ENCODE measurements at places on chromosomes 7 and 10. TPM values are rescaled to one million over a fixed set of nuclear protein-coding genes. Genes with fewer than 3 reads are reported as not detected.

GRCh38 chr7:77558284-77558967, 21.3 kb downstream of the PTPN12 start:
- no peak for DNase-seq

DNA sequence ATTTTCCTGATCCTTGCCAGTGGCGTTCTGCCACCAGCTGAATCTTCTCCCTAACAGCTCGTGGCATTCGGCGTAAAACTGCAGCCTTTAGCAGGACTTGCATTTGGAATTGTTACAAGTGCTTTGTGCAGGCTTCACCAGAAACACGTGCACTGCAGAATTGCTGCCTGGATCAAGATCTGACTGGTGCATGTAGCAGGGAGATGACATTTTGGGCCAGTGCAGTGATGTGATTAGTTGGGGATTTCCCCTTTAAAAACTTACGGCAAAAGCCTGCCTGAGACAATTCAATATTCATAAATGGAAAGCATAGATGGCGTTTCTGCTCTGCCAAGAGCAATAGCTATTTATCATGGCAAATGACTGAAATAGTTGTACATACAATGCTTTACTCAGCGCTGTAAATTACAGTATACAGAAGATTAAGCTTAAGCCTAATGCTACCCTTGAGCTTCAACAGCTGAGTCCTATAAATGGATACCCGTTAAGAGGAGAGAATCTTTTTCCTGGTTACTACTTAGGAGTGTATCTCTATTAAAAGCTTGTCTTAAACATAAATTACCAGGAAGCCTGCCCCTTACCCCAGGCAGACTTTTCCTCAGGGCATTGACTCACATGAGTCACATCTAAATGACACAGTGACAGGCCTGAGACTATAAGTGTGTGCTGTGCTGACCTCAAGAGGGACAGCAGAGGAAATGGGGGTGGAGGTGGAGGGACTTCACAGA, 106.3 kb downstream of the ATXN7L1 start:
- peak; percentile 23 for DNase-seq

DNA sequence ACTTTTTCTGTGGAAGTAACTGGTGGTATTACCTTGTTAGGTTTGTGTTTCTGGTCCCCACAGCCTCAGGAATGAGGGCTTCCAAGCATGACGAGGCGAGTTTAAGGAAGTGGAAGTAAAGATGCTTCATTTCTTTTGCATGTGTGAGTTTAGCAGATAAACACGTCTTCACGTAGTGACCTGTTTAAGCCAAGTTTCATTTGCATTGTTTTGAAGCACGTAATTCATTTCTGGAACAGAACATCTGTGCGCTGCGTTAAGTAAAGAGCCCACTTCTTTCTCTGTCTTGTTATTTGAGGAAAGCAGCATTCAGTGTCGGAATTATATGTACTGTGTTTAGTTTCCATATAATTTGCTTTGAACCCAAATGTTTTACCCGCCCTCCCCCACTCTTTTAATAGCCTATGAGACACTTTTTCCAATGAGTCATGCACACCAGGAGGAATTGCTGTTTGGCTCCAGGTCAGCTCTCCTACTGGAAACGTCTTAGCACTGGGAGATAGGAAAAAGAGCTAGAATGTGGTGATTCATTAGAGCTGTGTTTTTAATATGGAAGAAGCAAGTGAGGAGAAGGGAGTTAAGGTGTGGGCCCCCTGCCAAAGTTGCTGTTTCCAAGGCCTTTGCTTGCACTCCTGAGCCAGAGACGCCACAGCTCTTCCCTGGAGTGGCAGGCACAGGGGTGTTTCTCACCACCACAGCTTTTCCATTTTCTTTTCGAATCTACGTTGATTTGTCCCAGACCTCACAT, 36.7 kb downstream of the BTBD16 start:
- peak; percentile 87 for DNase-seq

GRCh38 chr7:4014346-4015050, 667.6 kb upstream of the FOXK1 start:
- DNase-seq, result no peak

DNA sequence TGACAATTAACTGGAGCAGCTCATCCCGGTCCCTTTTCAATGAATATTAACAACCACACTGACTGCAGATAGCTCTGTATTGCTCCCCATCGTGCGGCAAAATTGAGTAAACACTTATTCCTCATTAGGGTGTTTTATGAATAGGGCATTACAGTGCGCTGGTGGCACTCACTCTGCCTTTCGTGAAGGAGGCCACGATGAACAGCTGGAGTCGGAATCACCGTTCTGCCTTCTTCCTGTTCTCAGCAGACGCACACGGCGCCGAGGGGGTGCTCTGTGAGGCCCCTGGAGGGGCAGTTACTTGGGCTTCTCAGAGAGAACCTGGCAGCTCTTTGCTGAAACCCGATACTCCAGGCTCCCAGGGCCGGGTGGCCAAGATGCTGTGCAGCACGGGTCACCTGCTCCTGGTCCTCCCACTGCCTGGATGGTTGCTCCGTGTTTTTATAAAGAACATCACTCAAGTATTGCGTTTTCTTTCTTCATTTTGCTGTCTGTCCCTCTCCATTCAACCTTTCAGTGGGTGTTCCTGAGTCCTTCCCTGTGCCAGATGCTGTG, 241.9 kb downstream of the GLRX3 start:
- DNase-seq, result no peak

The DLX6 gene
- polyA plus RNA-seq, result not detected

GRCh38 chr7:18123508-18124239, 96.0 kb upstream of the PRPS1L1 start:
- DNase-seq, result no peak

GRCh38 chr10:335151-335800, 200.0 kb downstream of the ZMYND11 start:
- DNase-seq, result no peak

The PCGF5 gene
- polyA plus RNA-seq, result 15.6 TPM

GRCh38 chr10:60778971-60779796, 906 bp downstream of the CDK1 start:
- DNase-seq, result no peak

DNA sequence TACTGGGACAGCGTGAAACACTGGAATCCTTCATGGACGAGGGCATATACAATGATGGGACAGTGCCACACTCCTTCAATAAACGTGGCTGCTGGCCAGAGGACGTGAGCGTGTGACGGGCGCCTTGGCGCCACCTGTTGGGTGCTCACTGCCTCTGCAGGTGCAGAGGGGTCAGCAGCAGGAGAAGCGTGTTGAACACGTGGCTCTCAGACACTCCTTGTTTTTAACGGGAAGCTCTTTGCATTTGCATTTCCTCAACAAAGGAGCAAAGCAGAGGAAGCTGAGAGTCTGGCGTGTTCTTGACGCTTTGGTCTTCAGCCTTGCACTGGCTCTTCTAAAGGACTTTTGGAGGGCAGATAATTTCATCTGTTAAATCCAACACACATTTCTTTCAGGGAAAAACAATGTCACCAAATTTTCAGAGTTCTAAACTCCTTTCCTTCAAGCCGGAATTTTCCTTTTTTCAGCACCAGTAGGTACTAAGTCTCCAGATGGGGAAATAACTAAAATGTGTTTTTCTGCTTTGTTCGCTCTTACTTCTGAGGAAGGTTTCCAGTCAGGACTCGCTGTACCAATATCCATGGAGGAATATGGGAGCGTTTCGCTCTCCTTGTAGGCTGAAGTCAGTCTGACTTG, 2.9 kb upstream of the GET4 start:
- peak; percentile 80 for DNase-seq

DNA sequence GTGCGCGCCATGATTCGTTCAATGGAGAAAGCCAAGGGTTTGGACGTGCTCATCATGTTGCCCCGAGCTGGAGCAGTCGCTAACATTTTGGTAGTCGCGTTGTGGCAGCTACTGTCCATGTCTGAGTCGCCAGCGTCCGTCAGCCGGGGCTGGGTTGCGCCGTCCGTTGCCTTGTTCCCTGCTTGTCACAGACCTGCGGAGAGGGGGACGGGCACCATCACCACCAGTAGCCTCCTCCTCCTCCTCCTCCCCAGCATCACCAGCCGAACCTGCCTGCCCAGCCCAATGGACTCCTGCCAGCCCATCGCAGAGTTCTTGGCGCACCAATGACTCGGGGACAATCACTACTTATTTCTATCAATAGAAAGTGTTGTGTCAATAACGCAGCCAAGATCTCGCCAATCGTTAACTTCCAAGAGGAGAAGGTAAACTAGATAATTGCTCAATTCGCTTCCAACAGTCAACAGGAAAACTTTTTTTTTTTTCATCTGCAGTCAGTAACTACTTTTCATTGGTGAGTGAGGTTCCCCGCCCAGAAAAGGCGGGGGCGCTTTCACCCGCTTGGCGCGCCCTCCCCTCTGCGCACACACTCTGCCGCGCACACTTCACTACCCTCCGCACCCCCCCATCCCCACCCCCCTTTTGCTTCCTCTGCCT, at the start of gene FEZF1:
FEZF1 (minus strand) TSS at position 432 of the 657 bp plus-strand sequence; CDS start at position 119, 313 bp downstream.
- DNase-seq, result no peak

The SH2B2 gene
- polyA plus RNA-seq, result 22.2 TPM

DNA sequence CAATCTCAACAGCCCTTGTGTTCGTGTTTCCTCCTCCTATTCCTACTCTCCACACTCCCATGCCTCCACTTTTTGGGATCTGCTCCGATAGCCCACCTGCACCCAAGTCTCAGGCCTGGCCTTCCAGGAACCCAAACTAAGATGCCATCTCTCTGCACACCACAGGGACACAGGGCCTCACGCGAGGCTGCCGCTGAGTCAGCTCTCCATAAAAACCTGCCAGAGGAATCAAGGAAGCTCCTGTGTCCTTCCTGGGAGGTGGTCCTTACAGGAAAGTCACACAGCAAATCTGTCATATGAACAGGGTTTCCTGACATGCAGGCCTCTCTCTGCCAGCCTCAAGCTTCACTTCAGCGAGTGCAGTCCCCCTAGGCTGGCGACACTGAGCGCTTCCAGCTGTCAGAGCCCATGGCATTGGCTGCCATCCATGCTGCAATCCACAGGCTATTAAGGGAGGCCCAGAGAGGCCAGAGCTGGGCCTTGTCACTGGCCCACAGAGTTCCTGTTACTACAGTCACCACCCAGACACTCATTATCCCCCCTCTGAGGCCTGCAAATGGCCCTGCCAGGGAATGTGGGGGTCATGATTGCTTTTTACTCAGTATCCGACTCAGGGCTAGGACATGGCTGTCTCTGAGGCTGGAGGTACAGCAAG, 151.4 kb downstream of the OAT start:
- DNase-seq, result no peak

The C10orf67 gene
- polyA plus RNA-seq, result not detected

- DNase-seq, result no peak
These were observed 37.5 kb upstream of the OCM2 start for GRCh38 chr7:98027342-98028033.

The SUGCT gene
- 1.3 TPM for polyA plus RNA-seq

GRCh38 chr7:152081088-152081487, 55.6 kb downstream of the GALNT11 start:
- DNase-seq, result no peak

The NAT16 gene
- not detected for polyA plus RNA-seq

- DNase-seq, result no peak
These were observed 6.3 kb downstream of the HECTD2 start for GRCh38 chr10:91416339-91416855.

Measured in hindlimb muscle (tissue), 1 donor.